ENCODE measurements at places on chromosomes 12 and 14.

DNA sequence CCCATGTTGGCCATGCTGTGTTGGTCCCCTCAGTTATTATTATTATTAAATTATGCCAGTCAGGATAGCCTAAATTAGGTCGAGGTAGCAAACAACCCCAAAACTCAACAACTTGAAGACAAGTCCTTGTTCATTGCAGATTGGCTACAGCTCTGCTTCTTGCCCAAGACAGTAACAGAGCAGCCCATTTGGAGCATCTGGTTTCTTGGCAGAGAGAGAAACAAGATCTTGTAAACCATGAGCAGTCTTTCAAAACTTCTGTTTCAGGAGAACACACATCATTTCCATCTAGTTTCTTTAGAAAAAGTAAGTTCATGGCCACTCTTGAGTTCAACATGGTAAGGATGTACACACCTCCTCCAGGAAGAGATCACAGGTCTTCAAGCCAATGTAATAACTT, 52.3 kb downstream of the E2F7 start:
- no peak for DNase-seq

DNA sequence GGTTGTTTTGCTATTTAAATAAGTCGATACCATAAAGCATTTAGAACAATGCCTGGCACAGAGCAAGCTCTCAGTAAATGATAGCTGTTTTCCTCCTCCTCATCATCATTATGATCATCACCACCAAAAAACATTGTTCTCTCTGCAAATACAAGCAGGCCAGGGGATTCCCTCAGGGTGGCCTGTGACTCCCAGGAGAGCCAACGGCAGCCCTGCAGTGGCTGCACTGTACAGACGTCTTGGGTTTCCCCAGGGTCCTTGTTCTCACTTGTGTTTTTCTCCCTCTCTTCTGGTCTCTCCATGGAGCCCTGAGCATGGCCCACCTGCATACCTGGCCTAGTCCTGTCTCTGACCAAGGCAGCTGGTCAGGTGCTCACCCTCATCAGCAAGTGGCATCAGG, 290.9 kb upstream of the PWP1 start:
- no peak for DNase-seq

GRCh38 chr14:82710267-82710841, 1176.7 kb upstream of the SEL1L start:
- DNase-seq = peak; percentile 64

GRCh38 chr12:89179245-89179644, 173.1 kb downstream of the DUSP6 start:
- DNase-seq = no peak

DNA sequence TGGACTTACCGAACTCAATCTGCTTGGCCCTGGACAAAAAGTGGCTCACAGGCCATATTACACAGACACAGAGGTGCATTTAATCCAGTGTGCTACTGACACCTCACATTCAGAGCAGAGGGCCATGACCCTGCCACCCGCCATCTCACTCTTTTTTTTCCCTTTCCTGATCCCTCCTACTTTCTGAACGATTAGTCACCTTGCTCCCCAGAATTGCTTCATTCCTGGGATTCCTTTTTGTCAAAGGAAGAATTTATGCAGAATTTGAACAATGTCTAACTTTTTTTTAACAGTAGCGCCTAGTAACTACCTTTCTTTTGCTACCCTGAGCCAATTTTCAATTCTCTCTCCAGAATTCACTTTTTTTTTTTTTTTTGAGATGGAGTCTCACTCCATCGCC, 4.6 kb downstream of the PKP2 start:
- no peak for DNase-seq

- peak; percentile 8 for DNase-seq
Observed at GRCh38 chr12:89706986-89707702, 1.5 kb downstream of the ATP2B1 start.

GRCh38 chr14:104282332-104283196, 144.2 kb downstream of the KIF26A start:
- DNase-seq = peak; percentile 96

DNA sequence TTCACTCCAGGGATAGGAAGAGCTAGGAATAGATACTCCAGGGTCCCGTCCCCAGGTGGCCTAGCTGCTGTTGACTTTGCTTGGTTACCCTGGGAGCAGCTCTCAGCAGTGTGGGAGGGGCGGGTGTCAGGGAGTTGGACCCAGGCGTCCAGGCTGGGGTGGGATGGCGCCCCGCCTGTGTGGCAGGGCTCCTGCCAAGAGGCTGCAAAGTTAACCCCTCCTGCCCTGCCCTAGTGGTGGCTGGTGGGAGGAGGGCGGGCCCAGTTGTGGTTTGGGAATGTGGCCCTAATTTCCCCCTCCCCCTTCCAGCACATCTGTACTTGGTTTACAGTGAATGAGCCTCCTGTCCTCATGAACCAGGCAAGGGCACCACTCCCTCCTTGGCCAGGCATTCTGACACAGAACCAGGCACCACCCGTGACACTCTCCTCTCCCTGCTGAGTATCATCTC, 1.7 kb upstream of the RARG start:
- no peak for DNase-seq

DNA sequence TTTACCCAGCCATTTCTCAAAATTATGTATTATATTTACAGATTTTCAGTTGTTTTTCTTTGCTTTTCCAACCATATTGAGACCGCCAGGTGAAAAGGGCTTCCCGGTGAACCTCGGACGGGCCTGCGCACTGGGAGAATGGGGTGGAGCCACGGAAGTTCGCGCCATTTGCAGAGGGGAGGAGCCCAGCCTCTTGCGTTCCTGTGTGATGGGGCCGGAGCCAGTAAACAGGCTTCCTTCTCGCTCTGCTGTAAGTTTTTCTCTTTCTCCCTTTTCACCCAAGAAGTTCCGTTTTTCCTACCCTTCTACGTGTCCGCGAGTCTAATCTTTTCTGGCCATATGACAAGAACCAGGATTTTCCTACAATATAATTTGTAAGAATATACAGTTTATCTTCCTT, 1108.8 kb upstream of the SEL1L start:
- DNase-seq = no peak

DNA sequence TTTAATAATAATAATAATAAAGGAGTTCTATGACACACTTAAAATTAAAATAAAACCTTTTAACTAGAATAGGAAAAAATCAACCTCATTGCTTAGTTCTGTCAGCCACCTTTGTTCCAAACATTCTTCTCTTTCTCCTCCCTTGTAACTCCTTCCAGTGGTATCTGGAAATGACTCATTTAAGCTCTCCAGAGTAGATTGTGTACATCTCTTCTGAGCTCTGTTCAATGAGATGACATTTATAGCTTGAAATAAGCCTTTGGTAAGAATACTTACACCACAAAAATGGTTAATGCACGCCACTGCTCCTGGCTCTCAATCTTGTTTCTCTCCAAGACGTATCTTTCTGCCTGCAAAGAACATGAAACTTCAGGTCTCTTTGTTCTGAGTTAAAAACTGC, 70.3 kb downstream of the STAB2 start:
- DNase-seq = no peak

GRCh38 chr12:117189725-117190209, 503 bp downstream of the FBXO21 start:
- no peak for DNase-seq

- no peak for DNase-seq
Observed at GRCh38 chr14:103749452-103749851, 33.8 kb downstream of the ZFYVE21 start.

DNA sequence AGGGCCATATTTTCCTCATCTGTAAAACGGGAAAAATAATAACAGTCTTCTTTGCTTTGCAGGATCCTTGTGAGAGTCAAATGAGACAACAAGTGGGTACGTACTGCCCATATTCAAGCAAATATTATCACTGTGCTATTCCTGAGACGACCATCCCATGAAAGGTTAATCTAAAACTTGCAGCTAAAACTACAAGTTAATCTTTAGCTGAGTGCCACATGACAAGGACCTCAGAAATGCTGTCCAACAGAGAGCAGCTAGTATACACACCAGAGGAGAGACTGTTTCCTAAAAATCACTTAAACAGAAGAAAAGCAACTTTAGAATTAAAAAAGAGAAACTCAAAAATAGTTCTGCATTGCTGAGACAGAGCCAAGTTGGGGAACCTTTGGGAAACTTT, 162.7 kb upstream of the TMTC2 start:
- DNase-seq = no peak

DNA sequence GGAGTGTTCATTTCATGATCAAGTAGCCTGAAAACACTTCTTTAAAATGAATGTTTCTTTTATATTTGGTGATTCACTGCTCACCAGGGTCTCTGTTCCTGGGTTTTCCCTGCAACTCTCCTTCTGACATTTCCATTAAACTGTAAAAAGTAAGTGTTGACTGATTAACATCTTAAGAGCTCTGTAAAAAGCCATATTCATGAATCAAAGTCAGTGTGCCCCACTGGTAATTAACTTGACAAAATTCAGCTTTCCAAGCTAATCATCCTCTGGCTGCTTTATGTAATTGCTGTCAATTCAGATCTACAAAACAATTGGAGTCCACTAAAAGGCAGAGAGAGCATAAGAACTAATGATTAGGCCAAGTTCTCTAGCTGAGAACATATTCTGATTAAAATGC, 41.6 kb downstream of the CNTN1 start:
- no peak for DNase-seq

- no peak for DNase-seq
Observed at GRCh38 chr12:85299053-85299452, 19.0 kb downstream of the ALX1 start.

GRCh38 chr14:91261115-91261514, 16.6 kb upstream of the GPR68 start:
- no peak for DNase-seq

DNA sequence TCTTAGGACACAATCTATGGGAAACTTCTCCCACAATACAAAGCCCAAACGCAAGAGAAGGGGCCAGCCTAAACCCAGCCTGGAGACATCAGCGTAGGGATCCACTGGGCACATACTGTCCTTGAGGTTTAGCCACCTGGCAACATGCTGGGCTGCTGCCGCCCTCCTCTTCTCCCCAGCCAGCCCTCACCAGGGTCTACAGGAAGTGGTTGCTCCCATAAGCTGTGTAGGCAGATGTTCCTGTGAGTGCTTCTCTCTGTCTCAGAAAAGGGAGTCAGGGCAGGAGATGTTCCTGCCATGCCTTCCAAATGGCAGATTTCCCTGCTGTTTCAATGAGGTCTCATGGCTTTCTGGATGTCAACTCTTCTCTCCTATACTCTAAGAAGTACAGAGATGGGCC, 241.4 kb downstream of the PCNX1 start:
- DNase-seq = no peak

- peak; percentile 10 for DNase-seq
Observed at GRCh38 chr12:45388545-45388944, 172.7 kb downstream of the ANO6 start.

DNA sequence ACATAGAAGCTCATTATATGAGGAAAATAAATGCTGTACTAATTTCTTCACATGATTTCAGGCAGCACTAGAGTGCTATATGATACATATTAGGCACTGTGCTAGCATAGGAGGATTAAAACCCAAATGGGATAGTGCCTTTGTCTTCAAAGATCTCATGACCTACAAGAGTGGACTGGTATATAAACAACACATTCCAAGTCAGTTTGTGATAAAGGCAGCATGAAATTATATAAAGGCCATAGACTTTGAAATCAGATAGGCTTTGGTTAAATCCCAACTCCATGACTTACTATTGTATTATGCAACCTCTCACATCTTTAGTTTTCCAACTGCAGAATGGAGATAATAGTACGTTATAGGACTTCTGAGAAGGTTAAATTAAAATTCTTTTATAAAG, 179.7 kb downstream of the RAD51B start:
- no peak for DNase-seq

DNA sequence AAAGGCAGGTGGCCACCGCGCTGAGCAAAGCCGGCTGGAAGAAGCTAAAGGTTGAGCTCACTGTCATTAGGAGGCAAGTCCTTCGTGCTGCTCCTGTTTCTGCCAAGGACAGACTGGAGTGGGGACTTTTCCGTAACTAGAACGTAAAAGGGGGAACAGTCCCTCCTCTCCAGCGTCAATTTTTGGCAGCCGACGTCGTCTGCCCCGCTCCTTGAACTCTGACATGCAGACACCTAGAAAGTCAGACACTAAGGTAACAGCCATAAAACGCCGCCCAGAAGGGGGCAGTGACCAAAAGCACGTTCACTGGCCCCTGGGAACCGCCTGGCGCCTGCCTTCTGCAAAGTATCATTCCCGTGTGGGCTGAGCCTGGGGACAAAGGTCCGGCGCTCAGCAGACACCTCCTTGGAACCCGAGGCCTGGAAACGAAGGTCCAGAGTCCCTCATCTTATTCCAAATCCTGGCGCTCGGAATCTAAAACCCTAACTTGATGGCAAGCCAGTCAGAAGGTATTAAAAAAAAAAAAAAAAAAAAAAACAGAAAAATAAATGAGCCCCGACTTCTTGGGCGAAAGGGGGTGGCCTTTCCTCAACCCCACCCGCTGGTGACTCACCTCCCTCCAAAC, 1.1 kb upstream of the LRP1 start:
- DNase-seq = no peak

GRCh38 chr12:89156862-89157262, 195.4 kb downstream of the DUSP6 start:
- no peak for DNase-seq

DNA sequence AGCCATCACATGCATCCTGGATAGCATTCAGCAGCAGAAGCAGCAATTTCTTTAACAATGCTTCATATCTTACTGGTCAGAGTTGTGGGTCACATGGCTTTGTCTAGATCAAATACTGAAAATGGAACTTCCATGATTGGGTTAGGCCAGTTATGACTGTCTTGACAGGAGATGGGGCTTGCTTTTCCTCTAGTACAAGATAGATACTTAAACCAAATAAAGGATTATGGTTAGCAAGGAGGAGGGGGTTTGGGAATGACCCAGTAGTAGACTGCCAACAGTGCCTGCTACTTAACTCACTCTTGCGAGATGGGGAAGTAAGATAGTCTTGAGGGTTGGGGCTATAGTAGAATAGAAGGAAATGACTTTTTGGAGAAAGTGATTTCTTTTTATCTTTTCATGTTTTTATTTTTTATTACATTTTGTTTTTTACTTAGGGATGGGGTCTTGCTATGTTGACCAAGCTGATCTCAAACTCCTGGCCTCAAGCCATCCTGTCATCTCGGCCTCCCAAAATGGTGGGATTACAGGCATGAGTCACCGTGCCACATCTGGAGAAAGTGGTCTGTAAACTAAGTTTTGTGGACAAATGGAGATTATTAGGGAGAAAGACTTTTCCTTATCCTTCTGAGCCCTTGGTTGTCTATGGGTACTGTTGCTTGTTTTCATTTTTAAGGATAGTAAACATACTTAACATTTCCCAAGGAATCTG, 37.6 kb downstream of the WNK1 start:
- DNase-seq = no peak

DNA sequence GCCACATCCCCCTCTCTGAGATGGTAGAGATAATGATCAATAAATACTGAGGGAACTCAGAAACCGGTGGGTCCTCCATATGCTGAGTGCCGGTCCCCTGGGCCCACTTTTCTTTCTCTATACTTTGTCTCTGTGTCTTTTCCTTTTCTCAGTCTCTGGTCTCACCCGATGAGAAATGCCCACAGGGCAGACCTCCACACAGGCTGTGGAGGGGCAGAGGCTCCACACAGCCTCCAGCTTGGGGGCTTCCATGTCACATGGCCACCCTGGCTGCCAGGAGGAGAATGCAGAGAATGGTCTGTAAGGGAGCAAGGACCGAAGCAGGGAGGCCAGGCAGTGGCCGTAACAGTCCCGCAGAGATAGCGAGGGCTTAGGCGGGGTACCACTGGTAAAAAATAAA, 105.9 kb downstream of the NTF3 start:
- no peak for DNase-seq

- DNase-seq = no peak
Observed at GRCh38 chr12:93205361-93205760, 172.4 kb upstream of the NUDT4 start.

Measured in NCI-H1694 (cell line).